ENCODE measurements at places on chromosomes 11 and 22.

- DNase-seq: no peak
Measured at GRCh38 chr11:8988329-8989234, 15.2 kb downstream of the NRIP3 start.

GRCh38 chr11:103358251-103358650, 249.0 kb downstream of the DYNC2H1 start:
- no peak for DNase-seq

DNA sequence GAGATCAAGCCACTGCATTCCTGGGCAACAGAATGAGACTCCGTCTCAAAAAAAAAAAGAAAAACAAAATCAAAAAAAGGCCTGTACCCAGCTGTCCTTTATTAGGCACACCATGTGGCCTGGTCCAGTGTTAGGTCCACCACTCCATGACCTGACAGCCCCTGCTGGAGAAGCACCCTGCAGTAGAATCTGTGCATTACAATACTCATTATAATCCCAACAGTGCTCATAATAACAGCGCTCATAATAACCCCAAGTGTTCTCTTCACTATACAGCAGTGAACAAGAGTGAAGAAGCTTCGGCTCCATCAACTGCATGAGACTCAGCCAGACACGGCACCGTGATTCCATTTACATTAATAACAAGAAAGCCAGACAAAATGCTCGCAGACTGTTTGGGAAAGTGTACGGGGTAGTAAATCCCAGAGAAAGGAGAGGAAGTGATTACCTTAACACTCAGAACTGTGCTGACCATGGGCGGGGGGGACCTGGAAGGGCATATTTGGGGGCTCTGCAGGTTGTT, 8.9 kb upstream of the EHD1 start:
- DNase-seq: no peak

DNA sequence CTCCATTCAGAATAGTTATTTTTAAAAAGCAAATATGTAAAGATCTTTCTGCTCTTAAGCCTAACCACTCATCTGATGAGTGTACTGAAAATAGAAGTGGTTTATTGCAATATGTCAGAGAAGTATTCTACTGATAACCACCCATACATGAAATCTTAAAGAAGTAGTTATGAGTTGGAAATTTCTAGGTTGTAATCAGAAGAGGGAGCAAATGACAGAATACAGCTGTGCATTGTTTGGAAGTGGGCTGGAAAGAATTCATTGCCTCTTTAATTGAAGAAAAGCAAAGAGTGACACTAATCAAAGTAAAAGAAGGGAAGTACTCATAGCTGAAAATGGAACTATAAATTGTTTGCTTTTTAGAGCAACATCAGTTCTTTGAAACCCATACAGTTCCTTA, 39.4 kb downstream of the FDX1 start:
- DNase-seq: no peak

DNA sequence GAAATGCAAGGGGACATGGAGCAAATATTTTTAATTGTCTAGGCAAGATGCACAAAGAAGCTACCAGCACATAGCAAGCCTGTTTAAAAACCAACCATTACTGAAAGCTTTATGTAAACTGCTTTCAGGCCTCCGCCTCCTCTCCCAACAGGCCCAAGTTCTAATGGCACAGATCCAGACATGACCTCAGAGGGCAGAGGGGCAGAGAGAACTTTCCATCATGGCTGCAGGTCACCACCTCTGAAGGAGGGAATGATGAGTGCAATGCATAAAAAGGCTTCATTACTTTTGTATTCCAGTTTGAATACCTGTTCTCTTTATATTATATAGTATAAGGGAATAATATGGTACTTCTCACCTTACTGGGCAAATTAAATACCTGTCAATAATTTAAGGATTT, 15.2 kb downstream of the DDX17 start:
- no peak for DNase-seq

GRCh38 chr11:128508770-128509510, 78.4 kb downstream of the ETS1 start:
- DNase-seq: no peak

- DNase-seq: peak; percentile 82
Measured at GRCh38 chr22:46087816-46088277, 62.5 kb upstream of the PPARA start.

DNA sequence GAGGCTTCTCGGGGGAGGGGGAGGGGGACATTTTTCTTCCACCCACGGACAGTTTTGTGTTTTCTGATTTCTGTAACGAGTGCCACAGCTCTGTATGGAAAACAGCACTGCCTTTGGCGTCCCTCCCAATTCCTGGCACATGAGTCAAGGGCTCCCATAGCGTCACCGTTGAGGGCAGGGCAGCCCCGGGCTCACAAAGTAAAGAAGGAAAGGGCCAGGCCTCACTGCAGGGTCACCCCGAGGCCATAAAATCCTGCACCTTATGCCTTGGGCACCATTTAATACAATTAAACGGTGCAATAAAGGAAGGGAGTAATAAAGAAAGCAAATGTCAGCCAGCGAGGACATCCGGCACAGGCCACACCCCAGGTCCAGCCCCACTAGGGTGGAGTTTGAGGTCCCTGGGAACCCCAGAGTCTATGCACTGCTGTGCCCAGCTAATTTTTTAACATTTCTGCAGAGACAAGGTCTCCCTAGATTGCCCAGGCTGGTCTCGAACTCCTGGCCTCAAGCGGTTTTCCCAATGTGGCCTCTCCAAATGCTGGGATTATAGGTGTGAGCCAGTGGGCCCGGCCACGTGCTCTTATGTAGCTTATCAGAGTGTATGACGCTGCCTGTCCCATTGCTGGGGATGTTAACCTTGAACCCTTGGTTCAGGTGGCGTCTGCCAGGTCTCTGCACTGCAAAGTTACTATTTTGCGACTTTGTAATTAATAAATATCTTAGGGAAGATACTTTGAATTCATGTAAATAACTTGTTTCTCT, 13.6 kb upstream of the MUC2 start:
- DNase-seq: peak; percentile 84

DNA sequence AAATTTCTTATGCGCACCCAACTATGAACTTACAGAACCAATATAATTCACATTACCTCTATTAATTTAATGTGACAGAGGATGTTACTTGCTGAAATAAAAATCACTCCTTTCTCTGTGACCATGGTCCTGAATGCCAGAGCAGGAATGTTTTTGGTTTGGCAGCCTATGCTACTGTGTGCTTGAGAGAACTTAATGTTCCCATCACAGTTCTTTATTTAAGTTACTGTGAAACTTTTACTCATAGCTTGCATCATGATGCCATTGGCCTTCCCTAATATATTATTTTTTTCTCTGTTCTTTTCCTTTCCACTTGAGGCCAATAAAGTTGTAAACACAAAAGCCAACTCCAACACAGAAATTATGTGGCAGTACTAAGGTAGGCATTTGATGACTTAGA, 142.2 kb downstream of the FAM76B start:
- DNase-seq: no peak

- no peak for DNase-seq
Measured at GRCh38 chr22:32947573-32947972, 110.6 kb downstream of the SYN3 start.

GRCh38 chr22:18005201-18005926, 19.0 kb downstream of the MICAL3 start:
- no peak for DNase-seq

GRCh38 chr11:10457901-10458300, 2.8 kb downstream of the AMPD3 start:
- no peak for DNase-seq

GRCh38 chr22:27713461-27713860, 88.1 kb downstream of the MN1 start:
- no peak for DNase-seq

DNA sequence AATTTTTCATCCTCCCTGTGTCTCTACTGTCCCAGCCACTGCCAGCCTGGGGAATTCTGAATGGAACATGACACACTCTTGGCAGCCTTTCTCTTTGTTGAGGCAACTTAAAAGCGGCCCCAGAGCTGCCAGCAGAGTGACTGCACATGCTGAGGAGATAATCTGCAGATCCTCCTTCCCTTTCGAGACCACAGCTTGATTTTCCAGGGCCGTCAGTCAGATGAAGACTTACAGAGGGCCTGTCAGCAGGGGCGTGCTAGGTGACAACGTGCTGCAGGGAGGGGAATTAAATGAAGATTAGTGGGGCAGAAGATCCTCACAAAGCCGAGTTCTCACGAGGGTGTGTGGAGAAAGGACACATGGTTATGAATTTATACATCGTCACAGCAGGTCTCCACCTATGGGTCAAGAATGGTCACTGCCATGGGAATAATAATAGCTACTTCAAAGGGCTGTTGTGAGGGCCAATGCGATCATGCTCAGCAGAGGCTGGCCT, 193.5 kb upstream of the PITPNB start:
- DNase-seq: no peak

- no peak for DNase-seq
Measured at GRCh38 chr11:46222490-46223251, 54.8 kb upstream of the CREB3L1 start.

DNA sequence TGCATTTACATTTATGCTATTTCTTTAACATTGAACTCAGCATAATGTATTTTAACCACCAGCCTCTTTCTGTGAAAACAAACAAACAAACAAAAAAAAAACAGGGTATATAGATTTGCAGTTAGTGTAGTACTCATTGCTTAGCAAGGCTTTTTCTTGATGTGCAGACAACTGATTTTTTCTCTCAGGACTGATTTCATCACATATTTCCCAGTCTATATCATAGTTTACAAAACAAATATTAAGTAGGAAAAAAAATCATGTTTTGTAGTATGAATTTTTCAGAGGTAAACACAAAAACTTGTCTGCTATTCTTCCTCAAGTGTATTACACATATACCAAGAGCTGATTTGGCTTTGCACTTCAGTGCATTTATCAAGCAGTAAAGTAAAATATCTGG, 123.0 kb downstream of the PDE3B start:
- DNase-seq: no peak

DNA sequence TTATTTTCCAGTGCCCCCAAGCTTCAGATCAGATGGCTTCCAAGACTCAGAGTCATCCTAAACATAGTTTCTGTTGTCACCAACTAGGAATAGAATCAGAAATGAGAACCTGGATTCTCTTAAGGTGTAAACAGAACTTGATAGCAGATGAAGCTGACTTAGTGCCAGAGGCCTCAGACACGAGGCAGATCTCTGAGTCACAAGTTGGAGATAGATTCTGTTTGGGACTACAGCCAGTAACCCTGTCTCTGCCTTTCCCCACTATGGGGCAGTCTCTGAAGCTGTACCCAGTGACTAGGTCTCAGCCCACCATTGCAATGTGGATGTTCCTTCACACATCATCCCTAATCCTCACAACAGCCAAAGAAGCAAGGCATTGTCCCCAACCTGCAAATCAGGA, 25.4 kb downstream of the NEU3 start:
- DNase-seq: no peak

DNA sequence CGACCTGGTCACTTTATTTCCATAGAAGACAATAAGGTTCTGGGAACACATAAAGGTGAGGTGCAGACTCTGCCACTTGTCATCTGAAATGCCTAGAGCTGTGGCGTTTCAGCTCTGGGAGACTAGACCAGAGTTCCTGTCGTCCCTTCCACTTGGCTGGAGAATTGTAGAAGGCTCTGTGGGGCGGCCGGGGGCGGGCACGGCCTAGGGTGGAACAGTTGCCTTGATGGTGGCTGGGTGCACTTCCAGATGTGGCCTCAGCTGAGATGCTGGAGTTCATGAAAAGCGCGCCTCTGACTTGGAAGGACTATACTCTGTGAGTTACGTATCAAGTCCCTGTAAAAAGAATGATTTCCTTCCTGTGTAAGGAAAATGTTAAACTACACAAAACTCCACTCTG, 16.8 kb downstream of the TRMU start:
- no peak for DNase-seq

DNA sequence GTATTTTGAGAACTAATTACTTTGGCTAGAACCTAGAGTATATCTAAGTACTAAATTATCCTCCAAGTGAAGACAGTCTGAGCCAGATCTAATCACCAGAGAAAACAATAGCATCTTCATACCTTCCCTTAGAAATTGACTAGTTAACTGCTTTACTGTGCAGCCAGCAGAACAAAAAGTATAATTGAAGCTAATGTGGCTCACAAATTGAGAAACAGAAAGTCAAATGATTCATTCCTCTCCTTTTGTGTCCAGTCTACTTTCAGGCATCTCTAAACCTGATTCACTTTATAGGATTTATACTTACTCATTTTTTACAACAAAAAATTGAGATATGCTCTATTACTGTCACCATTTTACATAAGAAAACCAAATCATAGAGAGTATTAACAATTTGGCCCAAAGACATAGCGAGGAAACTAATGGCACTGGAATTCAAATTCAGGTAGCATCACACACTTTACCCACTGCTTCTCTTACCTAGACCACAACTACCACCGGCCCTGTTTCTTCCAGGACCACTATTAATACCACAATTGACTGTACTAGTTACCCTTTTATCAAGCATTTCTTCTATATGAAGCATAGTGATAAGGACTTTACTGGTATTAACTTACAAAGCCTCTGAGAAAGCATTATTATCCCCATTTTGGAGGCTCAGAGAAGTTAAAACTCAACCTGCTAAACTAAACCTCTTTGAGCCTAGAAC, 1402.6 kb upstream of the TENM4 start:
- no peak for DNase-seq

GRCh38 chr11:80815752-80816453, 1375.1 kb upstream of the TENM4 start:
- no peak for DNase-seq

DNA sequence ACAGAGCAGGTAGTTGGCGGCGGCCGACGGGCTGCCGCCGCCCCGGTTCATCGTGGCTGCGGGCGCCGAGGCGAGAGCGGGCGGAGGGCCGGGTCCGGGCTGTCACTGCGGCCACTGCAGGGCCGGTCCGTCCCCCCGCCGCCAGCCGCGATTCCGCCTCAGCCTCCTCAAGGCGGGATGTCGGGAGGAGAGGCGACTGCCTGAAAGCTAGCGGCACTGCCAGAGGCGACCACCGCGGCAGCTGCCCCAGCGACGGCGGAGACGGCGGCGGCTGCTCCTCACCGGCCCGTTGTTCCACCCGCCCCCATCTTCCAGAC, 234 bp downstream of the SESN3 start:
- no peak for DNase-seq

DNA sequence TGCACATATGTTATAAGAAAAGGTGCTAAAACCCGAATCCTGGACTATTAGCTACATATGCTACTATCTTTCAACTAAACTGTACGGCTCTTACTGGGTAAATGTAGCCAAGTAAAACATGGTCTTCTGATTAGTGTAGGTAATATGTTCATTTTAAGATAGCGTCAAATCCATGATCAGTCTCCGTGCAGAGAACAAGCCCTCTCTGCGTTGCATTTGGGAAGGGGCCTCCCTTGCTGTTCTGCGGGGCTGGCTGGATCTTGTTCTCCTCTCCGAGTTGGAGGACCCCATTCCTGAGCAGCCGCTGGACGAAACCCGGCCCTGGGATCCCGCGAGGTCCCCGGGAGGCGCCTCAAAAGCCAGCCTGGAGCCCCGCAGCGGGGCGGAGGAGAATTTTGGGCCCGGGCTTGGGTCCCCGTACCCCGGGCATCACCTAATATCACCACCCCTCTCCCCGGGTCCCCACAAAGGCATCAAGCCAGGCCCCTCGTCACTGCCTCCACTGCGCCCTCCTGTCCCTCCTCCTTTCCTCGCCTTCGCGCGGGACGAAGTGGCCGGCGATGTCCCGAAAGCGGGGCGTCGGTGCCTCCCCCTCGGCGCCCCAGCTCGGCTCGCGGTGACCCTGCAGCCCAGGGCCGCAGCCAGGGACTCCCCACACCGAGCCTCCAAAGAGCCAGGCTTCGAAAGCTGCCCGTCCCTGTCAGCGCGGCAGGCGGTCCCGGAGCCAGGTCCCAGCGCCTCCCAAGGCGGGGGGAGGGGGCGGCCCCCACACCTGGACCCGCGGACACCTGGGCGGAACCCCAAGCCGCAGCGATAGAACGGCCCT, 54.5 kb upstream of the FBXO3 start:
- no peak for DNase-seq

Measured in RWPE2 (cell line).